ENCODE measurements at places on chromosomes 6 and 20.

- no peak for DNase-seq
Observed at GRCh38 chr6:121335087-121336008, 1.1 kb upstream of the TBC1D32 start.

DNA sequence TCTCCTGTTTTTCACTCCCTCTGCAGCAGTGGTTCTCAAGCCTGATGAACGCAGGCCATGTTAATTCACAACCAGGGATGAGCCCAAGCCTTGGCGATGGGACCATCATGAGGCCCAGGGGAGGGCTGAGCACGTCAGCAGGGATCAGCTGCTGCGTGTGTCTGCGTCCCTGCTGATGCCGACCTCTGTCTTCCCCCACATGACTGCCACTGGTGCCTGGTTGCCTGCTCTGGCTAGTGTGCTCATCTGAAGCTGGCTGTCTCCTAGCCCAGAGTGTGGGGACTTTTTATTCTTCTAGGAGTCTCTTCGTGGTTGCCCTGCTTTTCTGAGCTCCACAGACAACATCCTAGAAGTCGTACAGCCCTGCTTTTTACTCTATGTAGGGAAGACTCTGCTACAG, 40.8 kb upstream of the KCNK16 start:
- no peak for DNase-seq

DNA sequence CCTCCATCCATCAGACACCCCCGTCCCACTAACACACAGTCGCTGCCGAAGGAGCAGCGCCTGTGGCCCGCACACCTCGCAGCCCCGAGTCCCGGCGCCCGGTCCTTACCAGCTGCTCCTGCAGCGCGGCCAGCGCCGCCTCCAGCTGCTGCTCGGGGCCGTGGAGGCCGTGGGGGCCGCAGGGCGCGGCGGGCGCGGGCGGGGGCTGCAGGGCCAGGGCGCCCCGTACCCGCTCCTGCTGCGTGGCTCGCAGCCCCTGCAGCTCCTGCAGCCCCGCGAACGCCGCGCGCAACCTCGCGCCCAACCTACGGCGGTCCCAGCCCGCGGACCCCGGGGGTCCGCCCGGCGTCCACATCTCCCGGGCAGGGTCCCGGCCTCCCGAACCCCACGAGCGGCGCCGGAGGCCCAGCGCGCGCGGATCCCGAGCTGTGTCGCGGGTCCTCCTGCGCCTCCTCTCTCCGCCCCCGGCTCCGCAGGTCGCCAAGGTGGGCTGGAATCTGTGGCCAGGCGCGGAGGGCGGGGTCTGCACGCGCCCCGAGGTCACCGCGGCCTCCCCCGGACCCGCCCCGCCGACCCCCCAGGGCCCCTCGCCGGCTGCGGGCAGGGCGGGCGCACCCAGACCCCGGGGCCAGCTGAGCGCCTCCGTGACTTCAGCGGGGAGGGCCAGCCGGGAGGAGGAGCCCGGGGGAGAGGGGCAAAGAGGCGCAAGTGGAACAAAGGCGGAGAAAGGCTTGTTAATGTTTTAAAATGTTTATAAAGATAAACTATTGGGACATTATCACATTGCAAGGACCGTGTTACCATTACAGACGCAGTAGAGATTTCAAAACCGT, at the start of gene DACT2:
Gene DACT2, minus strand, starts transcription at position 499 of the 833 bp plus-strand sequence. Its CDS starts 144 bp downstream, at position 355.
- DNase-seq, result no peak

DNA sequence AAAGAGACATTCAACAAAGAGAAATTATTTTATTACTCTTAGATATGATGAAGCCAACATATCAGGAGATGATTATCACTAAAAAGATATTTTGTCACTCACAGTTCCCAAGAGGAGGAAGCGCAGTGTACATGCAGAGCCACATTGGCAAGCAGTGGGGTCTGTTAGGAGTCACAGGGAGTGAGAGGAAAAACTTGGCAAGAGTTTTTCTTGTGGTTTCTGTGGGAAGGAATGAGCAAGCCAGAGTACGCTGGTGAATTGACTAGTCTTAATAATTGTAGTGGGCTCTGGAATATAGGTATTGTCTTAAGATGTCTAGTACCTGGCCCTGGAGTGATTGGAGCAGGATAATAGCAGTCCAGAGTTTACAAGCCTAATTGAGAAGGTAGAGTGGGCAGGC, 1095.2 kb downstream of the GRIK2 start:
- no peak for DNase-seq

DNA sequence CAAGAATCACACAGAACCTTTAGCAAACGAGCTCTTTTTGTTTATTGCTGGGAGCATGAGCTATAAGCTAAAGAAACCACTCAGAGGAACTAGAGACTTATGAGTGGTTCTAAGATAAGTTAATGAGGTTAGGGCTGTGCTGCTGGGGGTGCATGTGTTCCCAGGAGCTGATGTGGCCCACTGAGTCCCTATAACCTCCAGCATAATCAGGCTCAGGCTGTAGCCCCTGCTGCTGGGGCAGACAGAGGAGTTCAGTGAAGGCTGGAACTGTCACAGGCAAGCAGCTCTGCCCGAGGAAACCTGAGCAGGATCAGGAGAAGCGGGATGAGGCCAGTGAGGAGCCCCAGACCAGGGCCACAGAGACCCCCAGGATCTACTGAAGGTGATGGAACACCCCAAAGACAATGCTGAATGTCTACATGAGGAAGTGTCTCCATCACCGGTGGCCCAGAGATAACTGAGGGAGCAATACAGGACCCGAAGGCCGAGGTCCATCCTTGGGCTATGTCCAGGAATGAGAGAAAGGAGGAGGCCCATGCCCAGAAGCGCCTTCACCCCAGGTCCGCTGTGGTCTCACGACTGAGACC, 17.3 kb downstream of the TUBB2B start:
- no peak for DNase-seq

DNA sequence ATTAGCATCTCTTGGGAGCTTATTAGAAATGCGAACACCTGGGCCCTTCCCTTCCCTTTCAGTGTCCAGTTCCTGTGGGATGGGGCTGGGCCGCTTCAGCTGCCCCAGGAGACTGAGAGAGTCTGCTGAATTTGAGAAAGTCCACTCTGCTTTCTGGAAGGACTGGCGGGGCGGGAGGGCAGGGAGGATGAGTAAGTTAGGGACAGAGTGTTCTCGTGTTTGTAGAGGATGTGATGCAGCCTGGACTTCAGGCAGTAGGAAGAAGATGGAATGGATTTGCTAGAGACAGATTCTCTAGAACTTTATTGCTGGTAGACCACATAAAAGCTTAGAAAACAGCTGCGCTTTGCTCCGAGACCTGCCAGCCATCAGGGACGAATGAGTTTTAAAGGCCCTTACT, 1.1 kb upstream of the TULP4 start:
- no peak for DNase-seq

DNA sequence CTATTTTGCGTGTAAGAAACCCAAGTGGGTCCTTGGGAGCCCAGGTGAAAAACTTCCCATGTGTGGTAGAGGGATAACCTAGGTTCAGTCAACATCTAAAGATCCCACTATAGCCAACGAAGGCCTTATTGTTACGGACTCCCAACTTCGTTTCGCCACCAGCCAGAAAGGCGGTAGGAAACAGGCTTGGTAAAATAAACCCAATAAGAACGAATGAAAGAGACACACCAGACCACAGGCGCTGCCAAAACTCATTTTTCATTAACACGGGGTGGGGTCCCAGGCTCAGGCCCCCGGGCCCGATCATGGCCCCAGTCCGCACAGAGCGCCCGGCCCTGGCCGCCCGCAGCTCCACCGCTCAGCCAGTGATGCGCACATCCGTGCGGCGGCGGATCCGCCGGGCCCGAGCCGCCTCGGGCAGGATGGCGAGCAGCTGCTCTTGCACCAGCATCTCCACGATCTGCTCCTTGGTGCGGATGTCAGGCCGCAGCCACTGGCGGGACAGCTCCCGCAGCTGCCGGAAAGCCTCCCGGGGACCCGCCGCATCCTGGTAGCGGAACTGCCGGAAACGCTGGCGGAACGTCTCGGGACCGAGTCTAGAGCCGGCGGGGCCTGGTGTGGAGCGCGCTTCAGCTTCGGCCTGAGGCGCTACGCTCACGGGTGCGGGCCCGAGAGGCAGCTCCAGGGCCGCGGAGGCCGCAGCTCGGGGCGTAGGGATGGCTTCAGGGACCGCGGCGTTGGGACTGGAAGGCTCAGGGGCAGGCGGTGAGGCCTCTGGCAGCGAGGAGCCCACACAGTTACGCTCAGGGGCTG, 709 bp downstream of the SCAND1 start:
- no peak for DNase-seq

GRCh38 chr6:18415671-18416340, 28.7 kb downstream of the RNF144B start:
- DNase-seq, result no peak

- peak; percentile 7 for DNase-seq
Observed at GRCh38 chr20:48635791-48636267, 192.0 kb downstream of the PREX1 start.

GRCh38 chr6:2875359-2876191, 27.5 kb downstream of the SERPINB9 start:
- DNase-seq, result no peak

DNA sequence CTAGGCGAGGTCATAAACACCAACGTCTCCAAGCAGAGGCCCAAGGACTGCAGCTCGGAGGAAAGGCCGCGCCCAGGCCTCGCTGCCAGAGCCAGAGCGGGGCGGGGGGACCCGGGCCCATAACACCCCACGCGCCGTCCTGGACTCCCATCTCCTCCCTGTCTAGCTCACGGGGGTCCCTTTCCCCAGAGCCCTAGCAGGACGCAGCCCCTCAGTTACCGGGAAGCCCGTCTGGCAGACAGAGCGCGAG, 44.9 kb downstream of the MDFI start:
- DNase-seq, result no peak

DNA sequence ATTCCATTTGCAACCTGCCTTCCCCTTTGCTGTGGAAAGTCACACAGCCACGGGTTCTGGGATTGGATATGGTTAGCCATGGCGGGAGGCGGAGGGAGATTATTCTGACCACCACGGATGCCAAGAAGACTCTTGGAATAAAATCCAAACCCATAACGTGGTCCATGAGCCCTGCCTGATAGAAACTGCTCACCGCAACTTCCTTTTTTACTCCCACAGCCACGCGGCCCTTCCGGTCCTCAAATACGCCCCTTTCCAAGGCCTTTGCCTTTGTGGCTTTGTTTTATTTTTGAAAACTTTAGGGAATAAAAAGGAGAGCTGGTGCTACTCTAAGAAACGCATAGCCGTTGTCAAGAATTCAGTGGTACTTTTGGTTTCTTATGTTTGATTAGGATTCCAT, 602.5 kb upstream of the CDH4 start:
- DNase-seq, result no peak
